Esophagus muscularis mucosa (tissue), 4 donors: ENCODE measurements at places on chromosomes 5 and 9. TPM values are rescaled to one million over a fixed set of nuclear protein-coding genes. Genes with fewer than 3 reads are reported as not detected.

The IL9 gene
- not detected for total RNA-seq

DNA sequence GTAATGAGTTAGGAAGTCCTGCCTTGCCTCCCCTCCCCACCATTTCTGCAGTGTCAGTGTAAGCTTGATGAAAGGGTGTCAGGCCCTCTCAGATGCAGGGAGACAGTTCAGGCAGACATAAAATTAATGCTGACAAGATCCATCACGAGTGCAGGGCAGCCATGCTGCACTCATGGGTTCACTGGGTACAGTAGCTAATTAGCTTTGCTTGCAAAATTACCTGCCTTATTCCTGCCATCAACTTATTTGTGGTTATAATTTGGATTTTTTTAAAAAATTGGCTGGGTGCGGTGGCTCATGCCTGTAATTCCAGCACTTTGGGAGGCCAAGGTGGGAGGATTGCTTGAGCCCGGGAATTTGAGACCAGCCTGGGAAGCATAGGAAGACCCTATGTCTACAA lies 17.9 kb downstream of the GALNT12 start:
- no peaks in the 10 kb centered on the region for H3K4me1 ChIP-seq
- peaks cover 26% of the 10 kb centered on the region for H3K36me3 ChIP-seq
- no peaks in the 10 kb centered on the region for H3K27me3 ChIP-seq
- DNase-seq = no peak
- H3K27ac ChIP-seq = no peak overlapping the region

The IRGM gene
- total RNA-seq = not detected

The DMRT3 gene
- not detected for total RNA-seq

The PSIP1 gene
- total RNA-seq = 56.9 TPM

The LCN1 gene
- total RNA-seq = not detected

The MPDZ gene
- total RNA-seq = 77.2 TPM

- H3K27me3 ChIP-seq = no peaks in the 10 kb centered on the region
- no peak overlapping the region for H3K27ac ChIP-seq
- DNase-seq = peak; percentile 14
- no peaks in the 10 kb centered on the region for H3K36me3 ChIP-seq
- no peaks in the 10 kb centered on the region for H3K4me1 ChIP-seq
Observed at GRCh38 chr5:38613992-38614836, 57.8 kb upstream of the LIFR start.

GRCh38 chr5:169615561-169615960 lies 21.5 kb upstream of the DOCK2 start:
- H3K4me3 ChIP-seq = no peak overlapping the region
- no peaks in the 10 kb centered on the region for H3K4me1 ChIP-seq
- DNase-seq = no peak
- H3K36me3 ChIP-seq = no peaks in the 10 kb centered on the region

The CRB2 gene
- total RNA-seq = 0.13 TPM

The AQP3 gene
- 4.5 TPM for total RNA-seq

- DNase-seq = no peak
- no peaks in the 10 kb centered on the region for H3K36me3 ChIP-seq
- no peak overlapping the region for H3K4me3 ChIP-seq
- H3K27me3 ChIP-seq = peaks cover 4% of the 10 kb centered on the region
Observed at GRCh38 chr5:76196886-76197489, 113.8 kb downstream of the SV2C start.

The PDE6A gene
- total RNA-seq = not detected

DNA sequence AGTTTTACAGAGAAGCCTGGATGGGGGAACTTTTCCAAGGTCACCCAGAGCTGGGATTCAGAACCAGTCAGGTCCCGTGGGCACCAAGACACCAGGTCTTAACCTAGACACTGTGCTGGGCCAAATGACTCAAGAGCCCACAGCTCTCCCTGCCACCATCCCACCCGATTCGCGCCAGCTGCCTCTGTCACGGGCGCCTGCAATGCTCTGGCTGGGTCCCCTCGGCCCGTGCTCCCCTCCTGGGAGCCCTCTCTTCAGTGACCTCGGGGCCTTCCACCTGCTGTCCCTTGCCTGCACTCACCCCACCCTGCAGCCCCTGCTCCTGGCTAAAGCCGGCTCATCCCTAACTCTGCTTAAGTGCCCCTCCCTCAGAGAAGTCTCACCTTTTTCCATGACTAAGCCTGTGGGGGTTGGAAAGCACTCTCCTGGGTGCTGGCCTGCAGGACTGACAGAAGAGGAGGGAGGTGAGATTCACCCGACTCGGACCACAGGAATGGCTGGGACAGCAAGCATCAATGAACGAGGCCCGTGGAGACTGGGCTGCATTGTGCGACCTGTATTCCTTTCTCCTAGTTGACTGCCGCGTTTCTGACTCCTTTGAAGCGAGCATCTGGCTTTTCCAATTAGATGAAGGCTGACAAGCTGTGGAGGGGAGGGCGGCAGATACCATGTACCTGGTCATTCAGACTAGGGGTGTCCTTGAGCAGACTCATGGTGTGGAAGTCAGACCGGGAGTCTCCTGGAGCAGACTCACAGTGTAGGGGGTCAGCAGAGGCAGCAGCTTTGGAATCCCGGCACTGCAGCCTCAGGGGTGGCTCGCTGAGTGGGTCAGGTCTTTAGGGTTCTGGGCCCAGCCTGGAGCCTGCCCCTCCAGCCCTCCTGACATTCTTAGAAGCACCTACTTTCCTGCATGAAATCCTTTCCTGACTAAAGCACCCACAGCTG lies 5.8 kb upstream of the IL4 start:
- no peaks in the 10 kb centered on the region for H3K36me3 ChIP-seq
- DNase-seq = no peak
- no peaks in the 10 kb centered on the region for H3K4me1 ChIP-seq
- H3K27me3 ChIP-seq = no peaks in the 10 kb centered on the region
- no peak overlapping the region for H3K27ac ChIP-seq
- H3K4me3 ChIP-seq = no peak overlapping the region

The ZNF79 gene
- total RNA-seq = 10.9 TPM

DNA sequence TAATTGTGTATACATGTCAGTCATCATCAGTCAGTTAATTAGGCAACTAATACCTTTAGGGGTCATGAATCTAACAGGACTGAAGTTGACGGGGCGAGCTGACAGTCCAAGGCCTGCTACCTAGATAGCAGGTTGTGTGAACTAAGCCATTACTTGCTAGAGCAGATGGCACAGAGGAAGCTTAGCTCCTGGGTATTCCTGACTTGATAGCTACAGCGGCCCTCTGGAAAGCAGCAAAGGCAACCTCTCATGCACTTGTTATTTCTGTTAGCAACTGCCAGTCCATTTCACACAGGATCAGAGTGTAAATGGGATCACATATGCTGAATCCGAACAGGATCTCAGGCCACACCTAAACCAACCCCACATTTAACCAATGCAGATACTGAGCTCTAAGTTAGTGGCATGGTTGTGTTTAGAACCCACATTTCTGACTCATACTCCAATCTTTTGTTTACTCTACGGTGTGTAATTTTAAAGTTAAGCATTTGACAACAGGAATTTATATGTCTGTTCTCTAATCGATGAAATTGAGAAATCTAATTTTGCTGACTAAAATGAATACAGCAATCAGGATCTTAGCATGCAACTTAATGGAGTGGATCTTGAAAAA lies 521.3 kb upstream of the ZNF608 start:
- no peak overlapping the region for H3K4me3 ChIP-seq
- no peaks in the 10 kb centered on the region for H3K27me3 ChIP-seq
- H3K36me3 ChIP-seq = no peaks in the 10 kb centered on the region
- no peaks in the 10 kb centered on the region for H3K4me1 ChIP-seq
- no peak for DNase-seq

DNA sequence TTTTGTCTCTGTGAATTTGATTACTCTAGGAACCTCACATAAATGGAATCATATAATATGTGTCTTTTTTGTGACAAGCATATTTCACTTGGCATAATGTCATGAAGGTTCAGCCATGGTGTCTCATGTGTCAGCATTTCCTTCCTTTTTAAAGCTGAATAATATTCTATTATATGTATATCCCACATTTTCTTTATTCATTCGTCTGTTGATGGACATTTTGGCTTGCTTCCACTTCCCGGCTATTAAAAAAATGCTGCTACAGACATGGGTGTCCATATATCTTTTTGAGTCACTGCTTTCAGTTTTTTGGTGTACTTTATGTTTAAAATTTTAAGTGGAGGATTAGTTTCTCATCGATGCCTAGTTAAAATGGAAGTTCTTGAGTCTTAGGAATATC lies 59.8 kb upstream of the C5orf63 start:
- DNase-seq = no peak
- no peak overlapping the region for H3K27ac ChIP-seq
- H3K36me3 ChIP-seq = no peaks in the 10 kb centered on the region
- H3K4me3 ChIP-seq = no peak overlapping the region
- H3K27me3 ChIP-seq = no peaks in the 10 kb centered on the region

DNA sequence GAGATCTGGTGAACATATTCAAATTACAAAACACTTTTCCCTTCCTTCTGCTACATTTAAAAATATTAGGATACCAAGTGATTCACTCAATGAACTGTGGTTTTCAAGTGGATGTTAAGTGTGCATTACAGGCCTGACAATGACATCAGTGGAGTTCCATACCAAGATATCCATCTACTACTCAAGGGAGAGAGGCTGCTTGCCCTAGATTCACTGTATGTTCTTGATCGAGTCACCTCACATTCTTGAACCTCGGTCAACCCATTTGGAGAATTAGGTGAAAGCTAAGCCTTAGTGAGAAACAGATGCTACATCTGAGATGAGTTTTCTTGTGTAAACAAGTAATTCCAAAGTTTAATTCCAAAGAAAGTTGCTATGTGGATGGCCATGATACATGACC lies 142.2 kb downstream of the FGF10 start:
- H3K4me1 ChIP-seq = no peaks in the 10 kb centered on the region
- no peak overlapping the region for H3K27ac ChIP-seq
- H3K36me3 ChIP-seq = no peaks in the 10 kb centered on the region
- H3K4me3 ChIP-seq = no peak overlapping the region
- DNase-seq = no peak
- no peaks in the 10 kb centered on the region for H3K27me3 ChIP-seq

DNA sequence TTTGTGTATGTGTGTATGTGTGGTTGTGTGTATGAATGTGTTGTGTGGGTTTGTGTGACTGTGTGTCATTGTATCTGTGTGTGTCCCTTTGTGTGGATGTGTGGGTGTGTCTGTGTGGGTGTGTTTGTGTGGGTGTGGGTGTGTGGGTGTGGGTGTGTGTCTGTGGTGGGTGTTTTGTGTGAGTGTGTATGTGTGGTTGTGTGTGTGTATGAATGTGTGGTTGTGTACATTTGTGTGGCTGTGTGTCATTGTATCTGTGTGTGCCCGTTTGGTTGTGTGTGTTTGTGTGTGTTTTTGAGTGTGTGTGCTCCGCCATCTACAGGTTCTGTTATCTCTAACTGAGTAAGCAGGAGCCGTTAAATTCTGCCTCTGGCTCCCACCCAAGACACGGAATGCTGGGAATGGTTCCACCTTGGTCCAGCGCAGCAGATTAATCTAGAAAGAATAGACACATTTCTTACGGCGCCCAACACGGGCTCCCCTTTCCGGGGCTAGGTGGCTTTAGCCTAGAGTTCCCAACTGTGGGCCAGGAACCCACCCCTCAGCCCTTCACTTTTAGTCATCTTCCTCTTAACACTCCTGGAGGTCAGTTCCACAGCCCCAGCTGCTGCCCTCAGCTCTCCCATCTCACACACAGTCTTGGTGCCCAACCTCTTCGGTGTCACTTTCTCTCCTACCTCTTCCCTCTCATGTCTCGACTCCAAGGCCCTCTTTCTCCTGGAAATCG lies 197.1 kb downstream of the TTLL11 start:
- no peaks in the 10 kb centered on the region for H3K27me3 ChIP-seq
- peaks cover 10% of the 10 kb centered on the region for H3K4me1 ChIP-seq
- no peak overlapping the region for H3K27ac ChIP-seq
- no peaks in the 10 kb centered on the region for H3K36me3 ChIP-seq

The AMBP gene
- total RNA-seq = not detected

The PCDHGA3 gene
- 1.7 TPM for total RNA-seq

The CLPTM1L gene
- total RNA-seq = 126 TPM

The BAAT gene
- not detected for total RNA-seq

DNA sequence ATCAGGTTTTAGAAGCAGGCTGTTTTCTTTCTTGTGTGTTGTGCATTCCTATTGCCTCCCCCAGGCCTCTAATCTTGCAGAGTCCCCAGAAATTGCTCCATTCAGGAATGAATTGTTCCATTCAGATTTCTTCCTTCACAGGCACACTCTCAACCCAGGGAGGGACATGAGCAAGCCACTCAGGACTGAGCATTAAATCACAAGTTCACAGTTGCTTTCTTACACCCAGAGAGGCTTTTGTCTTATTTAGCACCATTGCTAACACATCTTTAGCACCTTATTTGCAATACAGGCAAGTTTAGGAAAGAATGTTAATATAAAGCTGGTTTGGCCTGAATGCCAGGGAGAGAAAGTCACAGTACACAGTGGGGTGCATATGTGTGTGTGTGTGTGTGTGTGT lies 221.4 kb downstream of the RAB3C start:
- no peak overlapping the region for H3K27ac ChIP-seq
- H3K4me1 ChIP-seq = no peaks in the 10 kb centered on the region
- DNase-seq = no peak
- no peak overlapping the region for H3K4me3 ChIP-seq
- H3K27me3 ChIP-seq = no peaks in the 10 kb centered on the region

DNA sequence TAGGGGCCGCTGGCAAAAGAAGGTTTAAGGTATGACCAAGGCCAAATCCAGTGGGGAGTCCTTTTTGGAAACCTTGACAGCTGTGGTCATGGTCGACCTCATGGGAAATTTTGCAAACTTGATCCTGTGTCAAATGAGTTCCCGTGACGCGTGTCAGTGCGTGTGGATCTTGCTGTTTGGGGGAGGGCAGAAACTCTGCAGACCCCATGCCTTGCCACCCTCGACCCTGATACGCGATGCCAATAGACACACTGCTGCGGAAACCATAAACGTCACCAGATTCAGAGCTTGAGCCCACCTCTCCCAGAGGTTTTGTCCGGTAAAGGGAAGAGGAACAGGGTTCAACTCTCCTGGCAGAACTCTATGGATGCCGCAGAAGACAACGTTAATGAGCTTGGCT lies 104.7 kb downstream of the ADAMTS2 start:
- DNase-seq = no peak
- H3K4me3 ChIP-seq = no peak overlapping the region
- no peaks in the 10 kb centered on the region for H3K27me3 ChIP-seq
- H3K4me1 ChIP-seq = peaks cover 24% of the 10 kb centered on the region
- no peak overlapping the region for H3K27ac ChIP-seq

- H3K4me1 ChIP-seq = no peaks in the 10 kb centered on the region
- H3K36me3 ChIP-seq = no peaks in the 10 kb centered on the region
- H3K4me3 ChIP-seq = no peak overlapping the region
- H3K27ac ChIP-seq = no peak overlapping the region
Observed at GRCh38 chr5:147989994-147990393, 73.8 kb upstream of the SPINK5 start.

DNA sequence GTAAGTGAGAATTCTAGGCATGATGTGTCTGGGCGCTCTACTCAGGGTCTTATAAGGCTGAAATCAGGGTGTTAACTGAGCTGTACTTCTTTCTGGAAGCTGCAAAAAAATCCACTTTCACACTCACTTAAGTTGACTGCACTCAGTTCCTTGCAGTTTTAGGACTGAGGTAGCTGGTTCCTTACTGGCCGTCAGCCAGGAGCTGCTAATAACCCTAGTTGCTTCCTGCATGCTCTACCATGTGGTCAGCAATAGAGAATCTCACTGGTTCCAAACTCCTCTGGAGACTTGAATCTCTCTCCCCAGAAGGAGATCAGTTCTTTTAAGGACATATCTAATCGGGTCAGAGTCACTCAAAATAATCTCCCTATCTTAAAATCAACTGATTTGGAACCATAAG lies 911.2 kb downstream of the EFNA5 start:
- no peak for DNase-seq
- H3K4me1 ChIP-seq = no peaks in the 10 kb centered on the region
- no peak overlapping the region for H3K27ac ChIP-seq
- H3K4me3 ChIP-seq = no peak overlapping the region
- no peaks in the 10 kb centered on the region for H3K27me3 ChIP-seq
- H3K36me3 ChIP-seq = no peaks in the 10 kb centered on the region

The NIM1K gene
- total RNA-seq = 1.6 TPM
